ENCODE measurements at places on chromosomes 12 and 14.

GRCh38 chr12:123948401-123948795, 24.2 kb downstream of the CCDC92 start:
- no peak for DNase-seq

DNA sequence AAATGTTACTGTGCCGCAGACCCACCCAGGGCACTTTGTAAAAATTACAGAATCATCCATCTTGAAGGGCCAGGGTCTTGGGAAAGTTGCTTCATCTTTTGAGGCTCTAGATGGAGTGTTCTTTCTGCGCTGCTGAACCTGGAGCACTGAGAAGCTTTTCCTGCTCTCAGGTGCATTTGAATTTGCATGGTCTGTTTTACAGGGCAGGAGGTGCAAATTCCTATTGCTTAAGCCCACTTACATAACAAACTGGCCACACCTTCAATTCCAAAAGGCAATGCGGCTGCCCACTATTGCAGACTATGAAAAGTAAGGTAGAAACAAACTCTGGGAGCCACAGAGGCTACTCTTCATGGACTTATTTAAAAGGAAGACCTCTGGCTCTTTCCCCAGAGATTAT, 254.8 kb downstream of the CACNA1C start:
- no peak for DNase-seq

GRCh38 chr12:90333424-90333823, 621.6 kb downstream of the CCER1 start:
- DNase-seq: no peak

- DNase-seq: no peak
Measured at GRCh38 chr12:32517966-32518365, 118.6 kb downstream of the FGD4 start.

DNA sequence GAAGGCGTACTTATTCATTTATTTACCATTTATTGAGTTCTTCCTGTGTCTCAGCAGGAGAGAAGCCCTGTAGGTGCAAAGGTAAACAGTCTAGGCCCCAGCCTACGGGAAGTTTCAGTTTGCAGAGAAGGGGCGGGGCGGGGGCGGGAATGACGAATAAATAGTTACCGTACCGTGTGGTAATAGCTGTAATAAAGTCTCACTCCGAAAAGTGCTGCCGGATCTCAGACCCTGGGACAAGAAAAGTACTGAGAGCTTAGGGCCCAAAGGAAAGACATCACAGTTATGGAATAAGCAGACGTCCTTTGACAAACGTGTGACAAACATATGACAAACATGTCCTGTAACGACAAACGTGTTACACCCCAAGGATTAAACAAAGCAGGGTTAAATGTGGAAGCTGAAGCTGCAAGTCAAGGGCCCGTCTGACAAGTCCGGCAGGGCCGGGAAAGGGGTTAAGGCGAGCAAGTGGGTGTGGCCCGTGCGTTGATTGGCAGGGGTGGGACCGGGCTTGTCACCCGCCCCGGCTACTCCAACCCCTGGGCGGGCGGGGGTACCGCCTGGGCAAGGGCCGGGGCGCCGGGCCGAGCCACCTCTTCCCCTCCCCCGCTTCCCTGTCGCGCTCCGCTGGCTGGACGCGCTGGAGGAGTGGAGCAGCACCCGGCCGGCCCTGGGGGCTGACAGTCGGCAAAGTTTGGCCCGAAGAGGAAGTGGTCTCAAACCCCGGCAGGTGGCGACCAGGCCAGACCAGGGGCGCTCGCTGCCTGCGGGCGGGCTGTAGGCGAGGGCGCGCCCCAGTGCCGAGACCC, at the start of gene LRP10:
Gene LRP10 (plus strand): TSS at position 517 of the 809 bp plus-strand sequence. CDS start 564 bp downstream, outside the sequence.
- peak; percentile 73 for DNase-seq

GRCh38 chr12:21413369-21414277, 23.8 kb upstream of the PYROXD1 start:
- peak; percentile 6 for DNase-seq

- peak; percentile 47 for DNase-seq
Measured at GRCh38 chr12:531951-532585, 72.3 kb downstream of the B4GALNT3 start.

GRCh38 chr12:123929946-123930583, 42.6 kb downstream of the CCDC92 start:
- DNase-seq: no peak

DNA sequence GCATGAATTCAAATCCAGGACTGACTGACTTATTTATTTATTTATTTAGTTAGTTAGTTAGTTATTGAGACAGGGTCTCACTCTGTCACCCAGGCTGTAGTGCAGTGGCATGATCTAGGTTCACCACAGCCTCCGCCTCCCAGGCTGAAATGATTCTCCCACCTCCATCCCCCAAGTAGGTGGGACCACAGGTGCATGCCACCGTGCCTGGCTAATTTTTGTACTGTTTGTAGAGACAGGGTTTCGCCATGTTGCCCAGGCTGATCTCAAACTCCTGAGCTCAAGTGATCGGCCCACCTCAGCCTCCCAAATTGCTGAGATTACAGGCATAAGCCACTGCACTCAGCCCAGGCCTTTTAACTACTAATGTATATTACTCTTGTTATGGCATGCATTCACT, 36.0 kb downstream of the BTG1 start:
- DNase-seq: no peak

DNA sequence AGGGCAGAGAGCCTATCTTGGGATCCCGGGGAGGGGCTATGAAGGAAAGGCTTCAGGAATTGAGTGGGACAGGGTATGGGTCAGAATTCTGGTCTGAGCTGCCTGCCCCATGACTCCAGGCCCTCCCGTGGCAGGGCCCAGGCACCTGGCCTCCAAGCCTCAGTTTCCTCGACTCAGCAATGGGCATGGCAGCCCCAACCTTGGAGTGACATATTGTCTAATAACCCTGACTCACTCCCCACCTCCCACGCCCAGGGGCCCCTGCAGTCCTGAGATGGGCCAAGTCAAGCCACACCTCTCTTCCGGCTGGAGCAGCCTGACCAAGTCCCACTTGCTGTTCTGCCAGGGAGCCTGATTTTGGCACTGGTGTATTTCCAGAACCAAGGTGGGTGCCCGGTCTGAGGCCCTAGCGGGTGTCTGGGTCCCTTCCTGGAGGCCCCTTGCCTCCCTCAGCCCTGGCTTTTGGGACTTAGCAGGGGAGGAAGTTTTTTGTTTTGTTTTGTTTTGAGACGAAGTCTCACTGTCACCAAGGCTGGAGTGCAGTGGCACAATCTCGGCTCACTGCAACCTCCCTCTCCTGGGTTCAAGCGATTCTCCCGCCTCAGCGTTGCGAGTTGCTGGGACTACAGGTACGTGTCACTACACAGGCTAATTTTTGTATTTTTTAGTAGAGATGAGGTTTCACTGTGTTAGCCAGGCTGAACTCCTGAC, 40.3 kb upstream of the RCOR1 start:
- DNase-seq: peak; percentile 21

- DNase-seq: no peak
Measured at GRCh38 chr12:52515927-52516831, 4.0 kb downstream of the KRT5 start.

GRCh38 chr14:76701981-76702380, 59.3 kb upstream of the VASH1 start:
- DNase-seq: no peak

DNA sequence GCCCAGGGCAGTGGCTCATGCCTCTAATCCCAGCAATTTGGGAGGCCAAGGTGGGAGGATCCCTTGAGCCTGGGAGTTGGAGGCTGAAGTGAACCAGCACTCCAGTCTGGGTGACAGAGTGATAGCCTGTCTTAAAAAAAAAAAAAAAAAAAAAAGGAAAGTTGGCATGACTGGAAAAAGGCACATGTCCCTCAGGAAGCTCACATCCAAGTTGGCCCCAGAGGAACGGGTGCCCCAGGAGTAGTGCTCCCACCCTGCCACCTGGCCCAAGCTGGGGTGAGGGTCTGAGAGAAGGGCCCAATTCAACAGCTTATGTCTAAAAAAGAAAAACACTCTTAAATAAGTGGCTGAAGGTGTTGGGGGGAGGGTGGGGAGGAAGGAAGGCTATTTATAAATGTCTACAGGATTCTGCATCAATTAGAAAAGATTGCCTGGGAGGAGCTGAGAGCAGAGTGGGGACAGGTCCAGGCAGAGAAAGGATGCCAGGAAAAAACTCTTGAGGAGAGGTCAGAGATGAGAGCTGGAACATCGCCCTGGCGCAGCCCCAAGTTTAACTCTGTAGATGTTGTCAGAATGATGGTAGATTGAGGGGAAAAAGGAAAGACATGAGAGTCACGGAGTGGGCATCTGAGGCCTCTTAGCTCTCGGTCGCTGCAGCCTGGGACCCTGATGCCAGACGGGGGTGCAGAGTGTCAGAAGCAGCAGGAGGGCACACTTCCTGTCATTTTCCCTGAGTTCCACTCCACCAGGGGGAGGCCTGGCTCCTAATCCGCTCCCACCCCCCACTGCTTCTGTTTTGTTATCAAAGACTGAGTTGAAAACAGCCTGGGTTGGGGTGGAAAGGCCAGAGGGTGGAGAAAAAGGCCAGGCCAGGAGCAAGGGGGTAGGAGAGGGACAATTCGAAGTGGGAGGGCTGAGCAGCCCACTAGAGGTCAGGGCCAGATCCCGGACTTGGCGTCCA, 7.3 kb downstream of the SPRYD3 start:
- DNase-seq: peak; percentile 62

- peak; percentile 47 for DNase-seq
Measured at GRCh38 chr14:98131406-98131805, 1140.6 kb downstream of the BCL11B start.

GRCh38 chr14:29163109-29163508, 396.5 kb downstream of the FOXG1 start:
- DNase-seq: no peak

DNA sequence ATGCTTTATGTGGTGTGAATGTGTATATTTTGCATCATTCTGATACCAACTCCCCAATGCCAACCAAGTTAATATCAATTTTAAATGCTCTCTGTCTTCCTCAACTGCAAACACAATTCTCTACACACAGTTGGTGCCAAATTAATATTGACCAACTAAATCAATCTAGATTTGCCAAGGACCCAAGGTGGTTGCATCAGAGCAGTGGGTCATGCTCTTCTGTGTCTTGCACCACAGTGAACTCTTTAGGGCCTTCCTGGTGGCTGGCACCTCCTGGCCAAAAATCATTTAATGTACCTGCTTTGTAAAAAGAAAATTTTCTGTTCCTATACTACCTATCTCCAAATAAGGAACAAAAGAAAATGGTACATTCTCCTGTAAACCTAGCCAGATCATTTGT, 14.1 kb downstream of the COQ10A start:
- no peak for DNase-seq

GRCh38 chr12:132698341-132698740, 11.0 kb downstream of the PXMP2 start:
- no peak for DNase-seq

DNA sequence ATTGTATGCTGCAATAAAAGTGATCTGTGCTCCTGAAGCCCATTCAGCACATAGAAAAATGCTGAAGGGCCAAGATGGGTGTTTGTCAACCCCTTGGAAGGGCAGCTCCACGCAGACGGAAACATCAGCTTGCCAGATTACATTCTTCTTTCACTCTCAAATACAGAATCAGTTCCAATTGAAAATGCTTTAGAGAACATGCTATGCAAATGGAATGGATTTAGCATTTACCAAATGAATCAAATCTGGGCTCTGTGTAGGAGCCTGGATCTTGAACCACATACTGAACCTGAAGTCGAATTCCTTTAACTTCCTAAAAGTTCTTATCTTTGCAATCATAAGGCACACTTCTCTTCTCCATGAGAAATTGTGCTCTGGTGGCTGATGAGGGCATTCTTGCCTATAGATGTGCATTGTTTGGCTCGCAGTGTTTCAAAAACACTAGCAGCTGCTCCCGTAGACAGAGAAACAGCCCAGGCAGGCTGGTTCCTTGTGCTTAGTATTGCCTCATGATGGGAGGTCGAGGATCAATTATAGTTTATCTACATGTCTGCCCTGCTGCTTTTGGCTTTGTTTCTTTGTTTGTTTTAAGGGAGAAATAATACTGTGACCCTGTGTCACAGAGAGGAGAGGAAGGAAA, 489.8 kb upstream of the FLRT2 start:
- DNase-seq: peak; percentile 42

GRCh38 chr12:68113644-68114043, 45.9 kb downstream of the IFNG start:
- DNase-seq: no peak

- no peak for DNase-seq
Measured at GRCh38 chr12:49827051-49827400, 1.2 kb downstream of the NCKAP5L start.

DNA sequence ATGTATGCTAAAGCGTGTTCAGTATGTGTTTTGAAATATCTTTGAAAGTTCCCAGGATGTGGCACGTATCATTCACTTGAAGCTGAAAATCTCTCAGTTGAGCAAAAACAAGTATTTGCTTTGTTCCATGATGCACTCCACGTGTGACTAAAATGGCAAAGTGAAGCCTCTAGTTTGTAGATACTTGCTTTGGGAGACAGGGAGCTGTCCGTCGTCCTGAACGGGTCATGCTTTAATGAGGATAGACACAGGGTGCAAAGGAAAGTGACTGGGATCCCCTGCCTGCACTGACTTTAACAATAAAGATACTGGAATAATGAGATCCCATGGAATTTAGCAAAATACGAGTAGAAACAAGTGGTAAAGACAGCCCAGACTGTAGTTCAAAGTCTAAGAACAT, 991.4 kb downstream of the NRXN3 start:
- DNase-seq: peak; percentile 46

DNA sequence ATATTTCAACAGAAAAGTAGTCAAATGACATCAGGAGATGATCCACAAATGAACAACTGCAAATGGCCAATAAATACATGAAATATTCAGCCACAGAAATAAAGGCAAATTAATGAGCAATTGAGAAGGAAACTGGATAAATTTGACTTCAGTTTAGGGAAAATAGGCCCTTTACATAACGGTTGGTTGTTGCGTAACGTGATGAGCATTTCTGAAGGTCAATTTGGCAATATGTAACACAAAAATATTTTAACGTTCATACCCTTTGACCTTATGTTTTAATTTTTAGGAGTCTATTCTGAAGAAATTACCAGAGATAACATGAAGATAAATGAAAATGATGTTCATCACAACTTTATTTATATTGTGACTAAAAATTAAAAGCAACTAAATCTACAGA, 14.7 kb upstream of the MSRB3 start:
- no peak for DNase-seq

DNA sequence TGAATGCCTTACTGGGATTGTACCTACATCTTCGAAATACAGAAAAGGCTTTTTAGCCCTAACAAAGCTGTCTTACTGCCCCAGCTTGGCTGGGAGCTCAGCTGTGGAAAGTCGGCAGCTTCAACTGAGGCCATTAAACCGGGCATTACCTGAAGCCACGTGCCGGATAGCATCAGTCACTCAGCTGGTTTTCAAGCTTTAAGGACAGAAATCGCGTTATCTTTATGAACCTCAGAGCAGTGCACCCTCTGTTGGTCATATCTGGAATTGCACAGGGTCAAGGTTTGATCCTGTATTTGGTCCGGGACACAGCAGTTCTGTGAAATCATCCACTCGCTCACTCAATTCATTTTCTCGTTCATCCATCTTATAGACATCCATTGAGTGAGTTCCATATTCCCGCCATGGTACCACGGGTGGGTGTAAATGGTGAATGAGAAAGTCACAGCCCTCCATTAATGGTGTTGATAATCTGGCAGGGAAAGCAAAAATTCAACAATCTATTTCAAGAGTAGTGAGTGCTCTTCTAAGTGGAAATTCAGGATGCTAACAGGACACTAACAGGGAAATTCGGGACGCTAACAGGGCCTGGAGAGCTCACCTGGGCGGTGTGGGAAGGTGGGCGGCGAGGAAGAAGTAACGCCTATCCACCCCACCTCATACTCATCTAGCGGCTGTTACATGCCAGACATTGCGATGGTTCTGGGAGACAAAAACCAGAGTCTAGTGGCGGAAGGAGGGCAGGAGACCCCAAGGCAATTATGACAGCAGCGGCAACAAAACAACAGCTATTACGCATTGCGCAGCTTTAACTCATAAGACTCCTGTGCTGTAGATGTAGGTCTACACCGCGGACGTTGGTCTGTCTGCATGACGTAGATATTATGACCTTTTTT, 60.6 kb upstream of the TCL1A start:
- DNase-seq: peak; percentile 33

All from fibroblast of skin of abdomen (primary cell).